K562 (cell line): ENCODE measurements at places on chromosomes 11 and 22.

DNA sequence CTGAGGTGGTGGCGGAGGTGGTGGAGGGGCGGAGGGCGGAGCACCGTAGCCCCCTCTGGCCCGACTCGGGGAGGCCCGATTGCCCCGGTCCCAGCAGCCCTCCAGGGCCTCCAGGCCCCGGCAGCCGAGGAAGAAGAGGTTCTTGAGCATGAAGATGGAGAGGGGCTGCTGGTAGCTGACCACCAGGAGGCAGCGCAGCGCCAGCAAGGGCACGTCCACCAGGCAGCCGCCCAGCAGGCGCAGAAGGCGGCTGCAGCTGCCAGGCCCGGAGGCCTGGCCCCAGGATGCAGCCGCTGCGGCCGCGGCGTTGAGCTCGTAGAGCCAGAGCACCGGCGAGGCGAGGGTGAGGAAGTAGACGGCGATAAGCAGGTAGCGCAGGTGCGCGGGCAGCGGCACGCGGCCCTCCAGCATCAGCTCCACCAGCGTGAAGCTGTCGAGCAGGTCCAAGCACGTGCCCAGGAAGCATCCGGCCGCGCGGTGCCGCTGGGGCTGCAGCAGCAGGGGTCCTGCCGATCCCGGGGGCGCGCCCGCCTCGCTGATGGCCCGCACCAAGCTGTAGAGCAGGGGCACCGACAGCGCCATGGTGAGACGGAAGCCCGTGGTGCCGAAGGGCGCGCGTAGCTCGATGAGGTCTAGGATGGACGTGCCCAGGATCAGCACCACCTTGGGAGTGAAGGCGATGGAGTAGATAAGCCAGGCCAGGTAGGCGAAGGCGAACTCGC is 1.5 kb downstream of the TMEM121B start:
- no peak for DNase-seq

DNA sequence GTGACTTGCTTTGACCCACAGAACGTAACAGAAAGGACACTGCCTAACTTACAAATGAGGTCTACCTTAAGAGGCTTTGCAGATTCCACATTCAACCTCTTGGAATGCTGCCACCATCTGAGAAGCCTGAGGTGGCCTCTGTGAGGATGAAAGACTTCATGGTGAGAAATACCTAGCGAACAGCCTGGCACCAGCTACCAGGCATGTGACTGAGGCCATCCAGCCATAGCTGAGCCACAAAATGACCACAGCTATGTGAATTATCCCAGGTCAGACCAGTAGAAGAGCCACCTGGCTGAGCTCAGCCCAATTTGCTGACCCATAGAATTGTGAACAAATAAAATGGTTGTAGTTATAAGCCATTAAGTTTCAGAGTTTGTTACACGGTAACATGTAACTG is 37.5 kb downstream of the PPARA start:
- DNase-seq, result no peak

- no peak for DNase-seq
Measured at GRCh38 chr11:113481672-113482071, 6.5 kb upstream of the DRD2 start.

DNA sequence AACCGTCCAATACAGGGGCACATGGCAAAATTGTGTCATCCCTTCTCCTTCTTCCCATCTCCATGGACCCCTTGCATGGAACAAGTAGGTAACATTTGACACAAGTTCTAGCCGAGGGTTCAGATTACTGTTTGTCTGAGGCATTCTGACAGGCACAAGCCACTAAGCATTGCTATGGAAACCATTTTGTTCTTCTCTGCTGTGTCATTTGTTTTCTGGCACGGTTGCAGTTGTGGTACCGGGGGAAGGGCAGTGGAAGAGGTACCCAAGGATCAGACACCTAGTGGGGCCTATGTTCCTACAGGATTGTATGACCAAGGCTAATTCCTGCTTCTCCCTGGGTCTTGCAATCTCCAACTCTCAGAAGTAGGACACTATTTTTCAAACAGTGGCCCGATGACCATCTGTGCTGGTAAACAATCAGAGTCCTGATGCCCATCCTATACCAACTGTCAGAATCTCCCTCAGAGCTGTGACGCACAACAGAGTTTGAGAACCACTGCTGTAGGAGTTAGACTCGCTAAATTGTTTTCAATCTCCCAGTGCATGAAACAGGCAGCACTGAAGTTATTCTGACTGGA is 69.3 kb downstream of the KCNC1 start:
- no peak for DNase-seq

DNA sequence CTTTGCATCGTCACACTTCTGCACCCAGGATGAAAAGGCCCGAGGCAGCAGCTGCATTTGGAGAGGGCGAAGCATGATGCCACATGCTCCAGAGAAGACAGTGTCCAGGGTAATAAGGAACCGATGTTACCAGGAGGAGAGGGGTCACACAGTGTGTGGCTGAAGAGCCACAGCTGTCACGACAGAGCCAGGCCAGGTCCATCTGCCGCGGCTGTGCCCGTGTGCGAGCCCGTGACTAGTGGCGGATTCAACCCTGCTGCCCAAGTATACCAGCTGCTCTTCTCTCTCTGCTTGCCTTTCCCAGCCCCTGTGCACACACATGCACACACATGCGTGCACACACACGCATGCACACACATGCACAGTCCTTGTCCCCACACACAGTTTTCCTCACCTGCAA is 1432.5 kb downstream of the BRD1 start:
- DNase-seq, result no peak

GRCh38 chr11:15748741-15749140 is 607.6 kb downstream of the SOX6 start:
- DNase-seq, result no peak

- DNase-seq, result peak; percentile 64
Measured at GRCh38 chr22:26367402-26368245, 61.4 kb upstream of the ASPHD2 start.

DNA sequence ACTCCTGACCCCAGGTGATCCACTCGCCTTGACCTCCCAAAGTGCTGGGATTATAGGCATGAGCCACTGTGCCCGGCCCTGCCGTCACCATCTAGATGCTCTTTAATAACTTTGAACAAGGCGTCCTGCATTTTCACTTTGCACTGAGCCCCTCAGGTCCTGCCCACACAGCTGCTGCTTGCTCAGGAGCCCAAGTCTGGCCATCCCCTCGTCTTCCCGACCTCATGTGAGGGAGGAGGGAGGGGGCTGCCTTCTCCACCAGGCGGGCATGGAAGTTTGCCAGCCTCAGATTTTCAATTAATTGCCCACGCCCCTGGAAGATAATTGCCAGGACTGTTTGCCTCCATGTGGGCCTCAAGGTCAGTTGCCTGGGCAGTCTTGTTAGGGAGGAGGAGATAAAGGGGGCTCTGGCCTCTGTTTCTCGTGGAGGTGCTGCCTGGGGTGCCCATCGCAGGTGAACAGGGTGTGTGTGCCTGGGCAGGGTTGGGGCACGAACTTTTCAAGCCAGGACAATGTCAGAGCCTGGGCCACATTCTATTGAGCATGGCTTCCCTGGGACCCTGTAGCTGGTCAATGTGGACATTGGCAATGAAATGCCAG is 27.9 kb upstream of the MYEOV start:
- no peak for DNase-seq

- DNase-seq, result no peak
Measured at GRCh38 chr11:2120359-2121100, 18.7 kb downstream of the IGF2 start.

- no peak for DNase-seq
Measured at GRCh38 chr11:116400081-116400480, 372.7 kb downstream of the BUD13 start.

DNA sequence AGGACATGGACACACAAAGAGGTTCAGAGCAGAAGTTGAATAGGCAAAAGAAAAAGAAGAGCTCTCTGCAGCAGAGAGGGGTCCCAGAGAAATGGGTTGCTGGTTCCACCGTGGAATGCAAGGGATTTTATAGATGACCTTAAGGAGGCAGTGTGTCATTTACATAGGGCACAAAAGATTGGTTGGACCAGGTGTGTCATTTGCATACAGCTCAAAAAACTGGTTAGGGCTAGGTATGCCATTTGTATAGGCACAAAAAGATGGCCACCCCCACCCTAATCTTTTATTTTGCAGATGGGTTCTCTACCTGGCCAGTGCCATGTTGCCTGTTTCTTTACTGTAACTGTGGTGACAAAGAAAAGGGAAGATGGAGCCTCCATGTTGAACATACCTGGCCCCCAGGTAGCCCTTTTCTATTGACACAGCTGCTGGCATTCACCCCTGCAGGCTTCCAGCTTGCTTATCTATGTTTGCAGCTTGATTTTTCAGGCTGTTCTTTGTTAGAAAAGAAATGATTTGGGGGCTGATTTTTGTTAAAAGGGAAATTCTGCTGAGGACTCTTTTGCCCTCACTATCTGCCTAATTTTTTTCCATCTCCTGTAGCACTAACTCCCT is 3.1 kb upstream of the CAVIN3 start:
- DNase-seq, result no peak

DNA sequence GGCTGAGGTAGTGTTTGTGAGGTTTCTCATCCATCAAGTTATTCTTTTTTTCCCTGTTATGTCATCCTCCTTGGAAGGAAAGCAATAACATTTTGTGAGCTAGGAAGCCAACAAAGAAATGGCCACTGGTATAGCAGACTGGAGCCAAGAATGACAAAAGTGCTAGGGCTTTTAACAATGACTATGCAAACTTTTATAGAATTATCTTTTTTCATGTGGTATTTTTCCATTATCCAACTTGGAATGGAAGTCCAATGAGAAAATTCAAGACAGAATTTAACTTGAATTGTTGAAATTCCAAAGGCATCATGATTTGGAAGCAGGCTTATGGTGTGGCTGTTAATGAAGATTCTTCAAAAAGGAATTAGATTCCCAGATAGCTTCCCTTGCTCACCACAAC is 216.4 kb upstream of the PDGFD start:
- DNase-seq, result no peak

- DNase-seq, result peak; percentile 50
Measured at GRCh38 chr22:30287648-30288418, 1.5 kb downstream of the CASTOR1 start.

DNA sequence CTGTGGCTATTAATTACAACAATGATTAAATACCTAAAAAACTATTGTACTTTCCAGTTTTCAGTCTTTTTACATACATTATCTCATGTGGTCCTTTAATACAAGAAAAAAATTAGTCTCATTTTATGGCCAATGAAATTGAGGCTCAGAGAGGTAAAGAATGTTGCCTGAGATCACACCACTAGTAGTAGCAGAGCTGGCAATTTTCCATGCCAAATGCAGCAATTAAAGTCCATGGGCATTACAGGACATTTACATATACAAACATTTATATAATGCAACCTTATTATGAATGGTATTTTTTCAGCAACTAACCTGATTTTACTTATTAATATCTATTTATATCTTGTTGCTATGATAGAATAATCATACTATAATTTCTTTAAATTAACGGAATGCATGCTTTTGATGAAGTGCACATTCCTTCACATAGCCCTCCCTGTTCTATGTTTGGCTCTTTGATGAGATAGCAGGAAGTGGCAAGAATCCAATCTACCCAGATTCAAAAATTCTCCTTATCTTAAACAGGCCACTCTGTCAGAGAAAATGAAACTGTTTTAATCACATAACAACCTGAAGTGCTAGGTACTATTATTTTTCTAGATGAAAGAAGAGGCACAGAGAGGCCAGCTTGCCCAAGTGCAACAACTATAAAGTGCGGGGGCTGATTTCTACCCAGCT is 120.9 kb upstream of the LDLRAD3 start:
- no peak for DNase-seq

GRCh38 chr11:126115816-126116331 is 53.2 kb upstream of the CDON start:
- no peak for DNase-seq

DNA sequence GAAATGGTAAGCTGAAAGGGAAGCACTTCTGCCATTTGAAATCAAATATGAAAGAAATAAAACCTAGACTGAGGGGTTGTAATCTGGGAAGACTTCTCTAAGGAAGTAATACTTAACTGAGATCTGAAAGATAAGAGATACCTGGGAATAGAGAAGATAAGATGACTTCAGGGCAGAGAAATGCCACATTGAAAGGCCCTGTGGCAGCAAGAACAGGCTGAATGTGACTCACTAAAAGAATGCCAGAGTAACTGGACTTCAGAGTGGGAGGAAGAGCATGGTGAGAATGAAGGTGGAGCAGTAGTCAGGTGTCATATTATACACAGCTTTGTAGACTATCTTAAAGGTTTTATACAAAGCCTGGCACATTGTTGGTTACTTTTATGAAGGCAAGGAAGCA is 17.6 kb downstream of the CALCA start:
- no peak for DNase-seq

DNA sequence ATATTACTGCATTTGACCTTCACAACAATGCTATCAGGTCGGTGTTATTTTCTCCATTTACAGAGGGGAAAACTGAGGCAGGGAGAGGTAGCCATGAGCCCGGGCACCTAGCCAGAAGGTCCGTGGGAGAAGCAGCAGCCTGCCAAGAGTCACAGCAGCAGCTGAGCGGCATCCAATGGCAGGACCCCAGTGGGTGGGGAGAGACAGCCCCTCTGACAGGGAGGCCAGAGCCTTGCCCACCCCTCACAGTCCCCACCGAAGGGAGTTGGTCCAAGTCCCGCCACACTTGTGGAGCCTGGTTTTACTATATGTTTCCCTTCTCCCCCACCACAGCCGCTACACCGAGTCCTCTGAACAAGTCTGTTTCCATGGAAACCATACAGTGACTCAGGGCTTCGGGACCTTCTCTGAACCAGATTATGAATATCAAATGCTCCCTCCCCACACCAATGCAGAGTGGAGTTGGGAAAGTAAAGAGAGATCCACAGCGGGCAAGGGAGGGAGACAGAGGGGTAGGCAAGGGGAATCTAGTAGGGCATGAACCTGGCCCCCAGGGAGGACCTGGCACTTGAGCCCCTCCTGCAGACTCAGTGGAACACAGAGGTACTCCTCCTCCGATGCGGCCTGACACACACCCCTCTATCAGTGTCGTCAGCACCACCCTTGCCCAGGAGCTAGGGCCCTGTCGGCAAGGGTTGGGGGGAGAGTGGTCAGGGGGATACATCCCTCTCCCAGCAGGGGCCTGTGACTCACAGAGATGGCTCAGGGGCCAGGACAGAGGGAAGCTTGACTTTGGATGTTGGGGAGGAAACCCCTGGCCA is 2.5 kb downstream of the CHST1 start:
- DNase-seq, result peak; percentile 26

- DNase-seq, result no peak
Measured at GRCh38 chr11:132125988-132126871, 755.8 kb downstream of the NTM start.

- no peak for DNase-seq
Measured at GRCh38 chr22:47367107-47367690, 604.7 kb downstream of the TBC1D22A start.
